Stimulated activated CD8-positive, alpha-beta memory T cell treated with anti-CD3 and anti-CD28 coated beads, Interleukin-4, amount 100 ng/mL, for 48 hours (primary cell): ENCODE measurements at places on chromosomes 4 and X.

DNA sequence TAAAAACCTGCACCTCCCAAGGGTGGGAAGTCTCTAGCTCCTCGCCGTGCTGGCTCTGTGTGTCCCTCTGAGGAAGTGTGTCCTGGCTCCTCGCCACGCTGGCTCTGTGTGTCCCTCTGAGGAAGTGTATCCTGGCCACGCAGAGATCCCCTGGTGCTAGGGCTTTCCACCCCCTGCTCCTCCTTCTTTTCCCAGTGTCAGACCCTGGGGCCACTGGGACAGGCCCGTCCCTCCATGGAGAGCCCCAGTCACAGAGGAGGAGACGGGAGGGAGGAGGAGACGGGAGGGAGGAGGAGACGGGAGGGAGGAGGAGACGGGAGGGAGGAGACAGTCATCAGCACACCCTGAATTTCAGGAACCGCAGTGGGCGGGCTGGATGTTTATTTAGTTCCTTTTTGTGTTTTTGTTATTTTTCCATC is 53.8 kb upstream of the HGFAC start:
- DNase-seq, result no peak

GRCh38 chr4:40244606-40245005 is 47.8 kb downstream of the RHOH start:
- no peak for DNase-seq

- DNase-seq, result no peak
These were observed 550.9 kb upstream of the BOD1L1 start for GRCh38 chr4:14178421-14178820.

- no peak for DNase-seq
These were observed 46.0 kb upstream of the CLNK start for GRCh38 chr4:10730590-10730989.

DNA sequence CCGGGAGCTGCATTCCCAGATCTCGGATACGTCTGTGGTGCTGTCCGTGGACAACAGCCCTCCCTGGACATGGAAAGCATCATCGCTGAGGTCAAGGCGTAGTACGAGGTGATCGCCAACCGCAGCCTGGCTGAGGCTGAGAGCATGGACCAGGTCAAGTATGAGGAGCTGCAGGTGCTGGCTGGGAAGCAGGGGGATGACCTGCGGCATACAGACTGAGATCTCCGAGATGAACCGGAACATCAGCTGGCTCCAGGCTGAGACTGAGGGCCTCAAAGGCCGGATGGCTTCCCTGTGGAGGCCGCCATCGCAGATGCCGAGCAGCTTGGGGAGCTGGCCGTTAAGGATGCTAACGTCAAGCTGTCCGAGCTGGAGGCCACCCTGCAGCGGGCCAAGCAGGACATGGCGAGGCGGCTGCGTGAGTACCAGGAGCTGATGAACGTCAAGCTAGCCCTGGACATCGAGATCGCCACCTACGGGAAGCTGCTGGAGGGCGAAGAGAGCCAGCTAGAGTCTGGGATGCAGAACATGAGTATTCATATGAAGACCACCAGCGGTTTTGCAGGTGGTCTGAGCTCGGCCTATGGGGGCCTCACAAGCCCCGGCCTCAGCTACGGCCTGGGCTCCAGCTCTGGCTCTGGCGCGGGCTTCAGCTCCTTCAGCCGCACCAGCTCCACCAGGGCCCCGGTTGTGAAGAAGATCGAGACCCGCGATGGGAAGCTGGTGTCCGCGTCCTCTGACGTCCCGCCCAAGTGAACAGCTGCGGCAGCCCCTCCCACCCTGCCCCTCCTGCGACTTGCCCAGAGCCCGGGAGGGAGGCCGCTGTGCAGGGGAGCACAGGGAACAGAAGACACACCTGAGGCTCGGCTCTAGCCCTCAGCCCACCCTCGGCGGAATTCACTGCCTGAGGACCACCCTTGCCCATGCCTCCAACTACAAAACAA is 29.4 kb upstream of the GABRA3 start:
- DNase-seq, result no peak

- peak; percentile 83 for DNase-seq
These were observed 918 bp upstream of the FGFRL1 start for GRCh38 chr4:1010395-1011021.

GRCh38 chr4:23235628-23236390 is 543.1 kb downstream of the GBA3 start:
- DNase-seq, result no peak

DNA sequence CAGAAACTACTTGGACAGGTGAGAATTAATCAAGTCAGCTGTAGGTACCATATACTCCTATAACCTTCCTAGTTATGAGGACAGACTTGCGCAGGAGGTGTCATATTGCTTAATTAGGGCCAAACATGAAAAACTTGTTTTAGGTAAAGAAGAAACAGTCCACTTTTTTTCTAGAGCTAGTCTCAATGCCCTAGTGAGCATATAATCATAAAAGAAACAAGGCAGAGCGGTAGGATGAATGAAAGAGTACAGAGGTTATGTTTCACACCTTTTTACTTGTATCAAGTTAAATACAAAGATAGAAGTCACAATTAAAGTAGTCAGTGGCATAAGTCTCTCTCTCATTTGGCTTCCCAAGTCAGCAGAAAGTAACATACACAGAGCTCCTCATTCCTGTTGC is 88.9 kb downstream of the RPS6KA6 start:
- DNase-seq, result no peak

GRCh38 chr4:48067536-48067935 is 51.0 kb downstream of the NIPAL1 start:
- DNase-seq, result no peak

DNA sequence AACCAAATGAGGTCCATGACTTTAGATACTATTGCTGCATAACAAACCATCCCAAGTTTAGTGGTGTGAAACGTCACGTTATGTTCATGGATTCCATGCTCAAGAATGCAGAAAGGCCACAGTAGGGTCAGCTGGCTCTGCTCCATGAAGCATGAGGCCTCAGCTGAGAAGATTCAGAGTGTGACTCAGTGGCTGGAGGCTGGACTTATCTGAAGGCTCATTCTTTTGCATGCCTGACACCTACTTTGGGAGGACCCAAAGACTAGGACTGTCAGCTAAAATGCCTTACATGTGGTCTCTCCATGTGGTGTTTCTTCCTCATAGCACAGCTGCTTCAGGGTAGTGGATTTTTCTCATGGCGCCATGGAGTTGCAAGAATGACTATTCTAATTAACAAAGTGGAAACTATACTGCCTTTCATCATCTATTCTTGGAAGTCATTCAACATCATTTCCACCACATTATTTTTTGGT is 11.5 kb upstream of the CCDC149 start:
- DNase-seq, result no peak
